T-helper 2 cell treated with Interferon-gamma antibody and Interleukin-4, amounts not matched to agents 100 ng/mL and 5 ng/mL, for 36 hours (primary cell): ENCODE measurements at places on chromosomes 3 and 15. TPM values are rescaled to one million over a fixed set of nuclear protein-coding genes. Genes with fewer than 3 reads are reported as not detected.

Gene ATP8B4
- total RNA-seq, result 22.5 and 26.1 TPM in 2 replicates

Gene MUC20
- 5.3 and 5.4 TPM in 2 replicates for total RNA-seq

Gene C15orf39
- total RNA-seq, result 113 and 117 TPM in 2 replicates

Gene GNAT1
- total RNA-seq, result not detected in 2 replicates

Gene PLSCR2
- 0.11 TPM in 1 of 2 replicates, not detected in the other for total RNA-seq

Gene CA12
- not detected in 2 replicates for total RNA-seq

Gene CEMIP
- 0.91 TPM in 2 replicates for total RNA-seq

Gene FEZF2
- total RNA-seq, result not detected in 2 replicates

Gene NOX5
- total RNA-seq, result 0.02 TPM in 2 replicates

Gene LRRC34
- total RNA-seq, result 4.5 and 5.1 TPM in 2 replicates

Gene SMCO1
- not detected in 2 replicates for total RNA-seq
